ENCODE measurements at places on chromosomes 7 and 10.

- DNase-seq = no peak
Measured at GRCh38 chr10:60806921-60807320, 28.6 kb downstream of the CDK1 start.

DNA sequence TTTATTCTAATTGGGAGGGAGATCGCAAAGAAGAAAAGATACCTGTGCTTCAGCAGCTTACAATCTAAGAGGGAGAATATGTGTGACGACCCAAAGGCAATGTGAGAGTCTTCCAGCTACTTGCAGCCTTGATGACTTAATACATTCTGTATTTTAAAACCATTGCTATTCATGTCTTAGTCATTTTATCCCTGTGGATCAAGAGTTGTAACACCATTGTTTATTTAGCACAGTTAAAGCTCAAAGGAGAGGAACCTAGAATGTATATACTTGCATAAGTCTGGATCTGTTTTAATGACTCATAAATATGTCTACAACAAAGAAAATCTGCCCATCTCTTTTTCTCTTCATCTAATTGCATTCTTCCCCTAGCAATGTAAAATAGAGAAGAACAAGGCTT is 117.9 kb upstream of the DLX6 start:
- no peak for DNase-seq

DNA sequence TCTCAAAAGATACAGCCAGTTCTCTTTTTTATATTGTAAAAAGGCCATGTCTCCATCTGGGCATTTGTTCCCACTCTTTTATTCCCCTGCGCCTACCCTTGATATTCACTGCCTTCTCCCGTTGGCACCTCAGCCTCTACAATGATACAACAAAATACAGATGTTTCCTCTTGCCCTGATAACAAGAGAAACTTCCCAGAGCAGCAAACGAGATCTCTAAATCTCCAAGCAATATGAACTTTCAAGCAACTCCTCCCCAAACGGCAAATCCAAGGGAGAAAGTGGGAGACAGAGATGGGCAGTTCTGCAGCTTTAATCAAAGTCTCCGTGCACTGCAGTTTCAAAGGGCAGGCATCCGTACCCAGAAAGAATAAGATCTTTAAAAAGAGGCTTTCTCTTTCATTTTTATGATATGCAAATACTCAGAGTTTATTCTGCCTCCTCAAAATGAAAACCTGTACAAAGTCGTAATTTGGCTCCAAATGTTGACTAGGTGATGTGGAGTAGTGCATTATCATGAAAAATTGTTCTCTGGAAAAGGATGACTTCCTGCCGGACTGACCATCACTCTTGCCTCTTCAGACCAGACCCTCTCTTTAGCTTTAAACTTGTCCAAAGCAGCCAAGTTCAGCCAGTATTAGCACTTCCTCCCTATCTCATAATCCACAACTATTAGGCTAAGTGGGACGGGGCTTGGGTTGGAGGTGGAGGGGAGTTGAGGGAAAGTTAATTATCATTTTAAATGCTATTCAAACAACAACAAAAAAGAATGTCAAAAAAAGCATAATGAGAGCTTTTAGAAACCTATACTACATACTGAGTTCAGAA is 682 bp downstream of the HGF start:
- no peak for DNase-seq

GRCh38 chr7:159091041-159091440 is 53.6 kb downstream of the VIPR2 start:
- DNase-seq = no peak

DNA sequence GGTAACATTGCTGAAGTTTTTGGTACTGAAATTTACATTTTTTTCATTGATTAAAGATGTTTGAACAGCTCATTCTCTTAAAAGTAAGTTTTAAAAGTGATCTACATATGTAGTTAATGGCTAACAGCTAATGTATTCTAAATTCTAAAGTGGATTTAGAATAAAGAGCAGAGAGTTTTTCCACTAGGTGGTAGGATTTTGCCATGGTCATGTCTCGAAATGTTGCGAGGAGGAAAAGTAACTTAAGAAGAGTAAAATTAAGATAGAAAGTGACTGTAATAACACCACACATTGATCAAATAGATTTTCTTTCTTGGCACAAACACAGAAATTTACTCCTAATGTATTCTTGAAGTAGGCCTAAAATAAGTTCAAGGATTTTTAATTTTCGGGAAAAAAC is 19.8 kb downstream of the LSMEM1 start:
- no peak for DNase-seq

GRCh38 chr7:72337390-72338167 is 74.6 kb downstream of the CALN1 start:
- DNase-seq = no peak

DNA sequence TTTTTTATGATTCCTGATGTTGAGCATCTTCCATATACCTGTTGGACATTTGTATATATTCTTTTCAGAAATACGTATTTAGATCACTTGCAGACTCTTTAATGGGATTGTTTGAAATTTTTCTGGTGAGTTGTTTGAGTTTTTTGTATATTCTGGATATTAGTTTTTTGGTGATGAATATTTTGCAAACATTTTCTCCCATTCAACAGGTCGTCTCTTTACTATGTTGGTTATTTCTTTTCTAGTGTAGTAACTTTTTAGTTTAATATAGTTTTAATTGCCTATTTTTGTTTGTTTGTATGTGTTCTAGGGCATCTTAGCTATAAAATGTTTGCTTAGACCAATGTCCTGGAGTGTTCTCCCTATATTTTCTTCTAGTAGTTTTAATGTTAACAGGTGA is 72.7 kb downstream of the ZWINT start:
- DNase-seq = no peak

DNA sequence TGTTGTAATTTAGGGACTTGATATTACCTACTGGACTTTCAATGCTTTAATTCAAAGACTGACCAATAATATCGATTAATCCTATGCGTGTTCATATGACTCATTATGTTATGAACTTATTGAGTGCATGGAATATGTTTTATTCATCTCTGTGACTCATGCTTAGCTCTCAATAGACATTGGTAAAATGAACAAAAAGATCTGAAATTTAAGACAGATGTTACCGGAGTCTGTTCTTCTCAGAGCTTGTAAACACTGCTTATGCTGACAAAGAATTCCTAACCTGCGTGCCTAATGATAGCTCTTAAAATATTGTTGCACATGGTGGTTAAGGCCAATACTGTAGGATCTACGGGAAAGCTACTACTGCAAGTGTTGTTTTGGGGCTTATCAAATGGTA is 131.5 kb upstream of the ACBD5 start:
- DNase-seq = no peak

- DNase-seq = no peak
Measured at GRCh38 chr10:131090761-131091661, 220.5 kb downstream of the TCERG1L start.

- DNase-seq = no peak
Measured at GRCh38 chr7:126570845-126571244, 681.9 kb downstream of the GRM8 start.

GRCh38 chr10:32931593-32931992 is 26.4 kb downstream of the ITGB1 start:
- no peak for DNase-seq

DNA sequence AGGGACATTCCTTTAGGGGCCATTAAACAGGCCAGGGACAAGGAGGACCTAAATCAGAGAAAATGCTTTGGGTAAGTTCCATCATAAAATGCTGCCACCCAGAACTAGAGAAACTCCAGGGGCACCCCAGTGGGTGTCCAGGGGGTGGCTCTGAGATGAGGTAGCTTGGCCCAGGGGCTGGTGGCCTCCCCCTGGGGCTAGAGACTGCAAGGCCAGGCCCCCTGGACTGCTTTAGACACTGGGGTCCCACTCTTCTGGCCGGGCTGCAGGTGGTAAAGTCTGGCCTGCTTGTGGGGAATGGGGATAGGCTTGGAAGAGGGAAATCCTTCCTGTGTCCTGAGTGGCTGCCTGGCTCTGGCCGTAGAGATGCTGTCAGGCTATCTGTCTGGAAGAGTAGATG is 169.6 kb upstream of the PODXL start:
- DNase-seq = no peak

GRCh38 chr7:159149488-159149887 is 4.8 kb upstream of the VIPR2 start:
- no peak for DNase-seq

DNA sequence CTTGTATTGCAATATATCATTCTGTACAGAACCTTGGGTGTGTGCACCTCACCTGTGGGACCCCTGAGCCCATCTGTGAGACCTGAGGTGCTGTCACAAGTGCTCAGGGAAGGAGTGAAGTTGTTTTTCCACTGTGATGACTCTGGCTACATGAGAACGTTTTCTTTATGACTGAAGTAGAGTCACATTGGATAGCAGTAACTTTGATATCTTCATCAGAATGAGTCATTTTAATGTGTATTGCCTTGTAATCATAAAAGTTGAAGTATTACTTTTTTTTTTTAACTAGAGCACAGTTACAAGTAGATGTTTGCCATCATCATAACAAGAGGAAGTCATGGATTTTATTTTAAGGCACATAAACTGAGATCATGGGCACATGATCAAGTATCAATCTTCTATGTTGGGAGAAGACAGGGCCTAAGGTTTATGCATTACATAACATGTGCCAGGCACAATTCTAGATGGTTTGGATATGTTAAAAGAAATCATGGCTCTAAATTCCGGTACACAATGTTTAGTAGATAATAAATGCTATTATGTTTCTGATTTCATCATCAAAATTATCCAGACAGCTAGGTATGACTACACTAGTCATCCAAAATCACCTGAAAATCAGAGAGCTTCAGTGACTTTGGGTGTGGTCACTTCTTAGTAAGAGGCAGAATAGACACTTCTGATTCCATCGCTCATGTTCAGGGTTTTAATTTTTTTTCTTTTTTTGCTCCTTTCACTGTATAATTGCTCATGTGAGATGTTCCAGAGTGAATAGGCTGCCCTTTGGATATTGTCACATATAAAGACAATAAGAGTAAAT is 82.7 kb upstream of the KLF6 start:
- no peak for DNase-seq

DNA sequence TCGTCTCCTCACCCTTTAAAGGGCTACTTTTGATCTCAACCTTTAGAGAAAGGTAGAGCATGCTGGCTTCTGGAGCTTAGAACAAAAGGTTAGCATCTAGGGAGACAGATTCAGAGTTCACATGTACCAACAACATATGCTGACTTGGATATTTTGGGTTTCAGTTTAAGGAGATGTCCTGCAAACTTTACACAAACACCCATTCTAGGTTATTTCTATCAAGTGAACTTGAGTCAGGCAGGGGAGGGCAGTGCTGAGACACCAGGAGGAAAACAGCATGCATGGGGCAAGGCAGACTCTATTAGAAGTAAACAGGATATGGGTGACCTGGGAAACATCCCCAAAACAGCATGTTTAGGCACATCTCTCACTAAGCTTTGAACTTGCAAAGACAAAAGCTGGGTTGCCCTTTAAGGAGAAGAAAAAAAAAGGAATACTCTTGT is 43.8 kb downstream of the ARL4A start:
- DNase-seq = peak; percentile 46

- no peak for DNase-seq
Measured at GRCh38 chr10:127450644-127451043, 98.5 kb upstream of the NPS start.

GRCh38 chr10:102065561-102066398 is 631 bp downstream of the HPS6 start:
- peak; percentile 47 for DNase-seq

DNA sequence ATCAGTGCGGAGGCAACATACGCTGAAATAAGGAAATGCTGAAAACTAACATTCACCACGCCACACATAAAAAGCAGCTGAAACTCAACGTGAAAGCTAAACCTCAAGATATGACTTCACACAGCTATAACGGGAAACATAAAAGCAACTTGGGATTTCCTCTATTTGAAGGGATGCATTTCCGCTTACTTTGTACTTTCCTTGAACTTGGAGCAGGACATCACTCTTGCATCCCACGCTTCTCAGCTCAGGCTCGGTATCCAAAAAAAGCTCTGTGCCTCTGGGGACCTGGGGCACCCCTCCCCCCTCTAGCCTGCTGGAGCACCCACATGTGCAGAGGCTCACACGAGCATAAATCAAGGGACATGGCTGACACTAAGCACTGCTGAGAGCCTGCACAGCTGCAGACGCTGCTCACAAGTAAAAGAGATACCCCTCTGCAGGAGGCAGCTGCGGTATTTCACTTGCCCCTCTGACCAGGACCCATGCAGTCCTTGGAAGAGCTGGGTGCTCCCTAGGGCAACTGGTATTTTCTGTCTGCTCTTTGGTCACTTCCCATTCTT is 34.2 kb downstream of the PARD3 start:
- DNase-seq = no peak

GRCh38 chr10:80529604-80530003 is 8.1 kb upstream of the SH2D4B start:
- no peak for DNase-seq

- no peak for DNase-seq
Measured at GRCh38 chr10:82551506-82551905, 676.5 kb downstream of the NRG3 start.

- DNase-seq = no peak
Measured at GRCh38 chr7:26278770-26279169, 12.9 kb upstream of the SNX10 start.

GRCh38 chr10:33883881-33884280 is 549.4 kb upstream of the NRP1 start:
- no peak for DNase-seq

- no peak for DNase-seq
Measured at GRCh38 chr7:119640861-119641260, 632.1 kb upstream of the KCND2 start.

DNA sequence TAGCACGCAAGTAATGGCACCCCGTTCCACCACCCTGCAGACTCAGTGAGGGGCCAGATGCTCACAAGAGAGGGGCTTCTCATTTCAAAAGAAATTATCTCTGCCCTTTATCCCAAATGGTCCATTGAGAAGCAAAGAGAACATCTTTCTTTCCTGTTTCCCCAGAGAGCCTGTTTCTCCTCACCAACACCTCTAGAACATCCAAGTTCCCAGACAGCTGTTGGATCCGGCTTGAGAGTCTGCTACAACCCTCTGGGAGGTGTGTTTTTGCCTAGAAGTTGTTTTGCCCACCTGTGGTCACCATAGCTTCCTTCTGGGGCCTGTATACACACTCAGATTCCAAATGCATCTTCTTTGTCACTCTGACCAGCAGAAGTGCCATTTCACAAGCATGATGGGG is 637.4 kb downstream of the LRMDA start:
- no peak for DNase-seq

DNA sequence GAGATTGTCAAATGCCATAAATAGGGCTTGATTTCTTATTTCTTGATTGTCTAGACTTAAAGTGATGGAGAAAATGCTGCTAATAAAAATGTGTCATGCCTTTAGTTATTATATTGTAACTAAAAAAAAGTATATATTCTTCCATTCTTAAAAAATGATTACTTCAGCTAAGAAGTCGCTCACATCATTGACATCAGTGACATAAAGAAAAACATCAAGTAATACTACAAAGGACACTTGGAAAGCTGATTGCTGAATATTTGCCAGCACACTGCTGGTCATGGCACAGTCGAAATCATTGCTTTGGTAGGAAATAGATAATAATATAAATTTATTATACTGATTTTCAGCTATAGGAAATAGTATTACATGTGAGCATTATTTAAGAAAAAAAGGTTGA is 62.6 kb downstream of the LOXL4 start:
- DNase-seq = no peak

GRCh38 chr10:22620140-22620857 is 94.1 kb downstream of the PIP4K2A start:
- no peak for DNase-seq

Measured in liver (tissue), 10 donors.